Choroid plexus epithelial cell (primary cell): ENCODE measurements at places on chromosomes 13 and 19.

DNA sequence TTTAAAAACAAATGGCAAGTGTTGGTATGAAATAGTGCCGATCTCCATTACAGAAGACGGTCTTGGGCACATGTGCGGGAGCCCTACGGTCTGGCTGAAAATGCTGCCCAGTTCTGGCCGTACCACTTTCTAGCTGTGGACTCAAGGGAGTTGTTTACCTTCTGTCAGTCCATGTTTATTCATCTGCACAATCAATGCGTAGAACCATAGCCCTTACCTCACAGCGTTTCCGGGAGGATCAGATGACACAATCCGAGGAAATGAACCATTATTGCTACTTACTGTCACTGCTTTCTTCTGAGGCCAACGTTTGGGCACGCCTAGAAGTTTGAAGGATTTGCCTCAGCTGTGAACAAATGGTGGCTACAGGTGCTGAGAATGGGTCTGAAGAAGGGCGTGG is 31.2 kb downstream of the GADD45B start:
- DNase-seq = peak; percentile 67

DNA sequence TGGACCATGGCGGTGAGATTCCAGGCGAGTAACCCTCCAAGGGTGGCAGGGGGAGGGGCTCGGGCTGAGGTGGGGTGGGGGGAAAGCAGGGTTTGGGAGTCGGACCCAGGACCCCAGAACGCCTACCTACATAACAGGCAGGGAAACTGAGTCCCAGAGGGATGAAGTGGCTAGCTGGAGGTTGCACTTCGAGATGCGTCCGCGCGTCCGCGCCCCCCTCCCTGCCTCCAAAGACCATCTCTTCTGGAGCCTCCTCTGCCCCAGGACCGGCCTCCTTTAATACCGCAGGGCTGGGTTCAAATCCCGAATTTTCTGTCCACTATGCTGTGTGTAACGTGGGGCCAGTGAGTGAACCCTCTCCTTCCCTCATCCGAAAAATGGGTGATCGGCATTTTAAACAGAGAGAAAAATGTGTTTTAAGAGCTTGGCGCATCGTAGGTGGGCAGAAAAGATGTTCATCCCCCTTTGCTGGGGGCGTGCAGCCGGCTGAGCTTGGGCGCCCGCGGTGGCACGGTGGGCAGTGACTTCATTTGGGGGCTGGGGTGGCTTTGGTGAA is 13.8 kb downstream of the TJP3 start:
- no peak for DNase-seq

DNA sequence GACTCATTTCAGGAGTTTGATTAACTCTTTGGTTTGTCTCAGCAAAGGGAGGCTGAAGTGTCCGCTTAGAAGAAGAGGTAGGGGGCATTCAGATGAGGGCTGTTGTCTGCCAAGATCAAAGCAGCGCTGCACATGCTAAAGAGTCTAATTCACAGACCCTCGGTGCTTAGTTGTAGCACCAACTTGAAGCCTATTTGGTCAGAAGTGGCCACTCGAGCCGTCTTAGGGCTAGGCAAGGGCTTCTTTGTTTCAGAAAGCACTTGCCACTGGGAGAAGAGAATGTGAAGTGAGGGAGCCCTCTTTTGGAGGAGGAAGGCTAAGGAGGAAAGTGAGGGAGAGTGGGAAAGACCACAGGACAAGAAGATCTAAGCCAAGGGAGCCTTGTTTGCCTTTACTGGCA is 313.4 kb upstream of the TMTC4 start:
- peak; percentile 75 for DNase-seq

- DNase-seq = no peak
Observed at GRCh38 chr13:109738298-109738746, 48.1 kb downstream of the IRS2 start.

- DNase-seq = no peak
Observed at GRCh38 chr13:77537289-77537919, 1.9 kb downstream of the SCEL start.
